ENCODE measurements at places on chromosomes 1 and 21.

DNA sequence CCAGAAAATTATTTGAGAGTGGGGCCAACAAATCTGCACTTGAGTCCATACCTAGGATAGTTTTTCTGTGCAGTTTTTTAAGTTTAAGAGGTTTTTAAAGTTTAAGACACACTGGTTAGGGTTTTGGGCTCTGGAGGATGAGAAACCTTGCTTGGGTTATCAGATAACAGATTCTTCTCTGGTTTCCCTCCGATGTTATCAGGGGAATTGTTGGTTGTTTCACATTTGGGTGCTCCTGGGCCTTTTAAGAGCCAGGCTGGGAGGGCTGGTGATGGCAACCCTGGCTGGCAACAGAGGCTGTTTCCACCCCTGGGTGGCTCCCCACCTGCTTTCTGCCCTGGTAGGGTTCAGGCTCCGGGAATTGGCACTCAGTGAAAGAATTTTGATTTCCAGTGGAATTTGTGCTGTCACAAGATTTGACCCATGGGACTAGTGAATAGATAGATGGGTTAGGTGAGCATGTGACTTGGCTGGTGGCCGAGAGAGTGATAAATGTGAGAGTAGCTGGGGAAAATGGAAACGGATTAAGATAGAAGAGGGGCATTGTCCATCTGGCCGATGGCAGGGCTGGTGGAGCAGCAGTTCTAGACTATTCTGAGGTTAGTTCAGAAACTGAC, 14.8 kb downstream of the VANGL1 start:
- DNase-seq, result no peak

- DNase-seq, result no peak
Measured at GRCh38 chr1:240385985-240386978, 225.7 kb downstream of the GREM2 start.

DNA sequence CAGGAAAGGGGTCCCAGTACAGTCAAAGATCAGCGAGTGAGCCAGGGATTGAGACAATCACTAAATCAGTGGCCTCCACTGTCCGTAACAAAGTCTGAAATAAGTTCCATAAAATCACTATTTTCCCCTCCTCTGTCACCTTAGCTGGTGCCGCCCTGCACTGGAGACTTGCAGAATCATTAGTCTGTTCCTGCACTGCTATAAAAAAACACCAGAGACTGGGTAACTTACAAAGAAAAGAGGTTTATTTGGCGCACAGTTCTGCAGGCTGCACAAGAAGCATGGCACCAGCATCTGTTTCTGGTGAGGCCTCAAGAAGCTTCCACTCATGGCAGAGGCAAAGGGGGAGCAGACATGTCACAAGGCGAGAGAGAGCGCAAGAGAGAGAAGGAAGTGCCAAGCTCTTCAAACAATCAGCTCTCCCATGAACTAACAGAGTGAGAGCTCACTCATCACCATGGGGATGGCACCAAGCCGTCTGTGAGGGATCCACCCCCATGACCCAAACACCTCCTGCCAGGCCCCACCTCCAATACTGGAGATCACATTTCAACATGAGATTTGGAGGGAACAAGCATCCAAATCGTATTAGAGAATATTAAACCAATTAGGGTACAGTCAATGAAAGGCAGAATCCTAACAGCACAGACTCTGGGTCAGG, 129.8 kb upstream of the TIAM1 start:
- no peak for DNase-seq

DNA sequence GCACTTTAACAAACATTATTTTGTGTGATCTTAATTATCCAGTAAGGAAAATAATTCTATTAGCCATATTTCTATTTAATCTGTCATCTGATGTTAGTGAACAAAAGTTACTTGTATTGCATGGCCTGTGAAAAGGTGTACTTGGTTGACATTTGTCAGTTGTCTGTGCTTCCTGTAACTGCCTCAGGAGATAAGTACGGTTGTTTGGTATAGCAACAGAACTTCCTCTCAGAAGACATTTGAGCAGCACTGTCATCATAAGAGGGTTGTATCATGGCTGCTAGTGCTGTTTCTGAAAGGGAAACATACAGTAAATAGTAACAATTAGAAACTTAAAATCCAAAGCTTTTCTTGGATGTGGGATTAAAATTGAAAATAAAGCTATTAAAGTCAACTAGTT, 3.4 kb downstream of the BLZF1 start:
- no peak for DNase-seq

GRCh38 chr1:174740249-174740968, 259.3 kb upstream of the CACYBP start:
- no peak for DNase-seq

GRCh38 chr1:175332515-175332914, 139.9 kb upstream of the KIAA0040 start:
- DNase-seq, result no peak

GRCh38 chr1:63937461-63938022, 163.7 kb downstream of the ROR1 start:
- DNase-seq, result no peak

GRCh38 chr1:84726593-84727499, 36.6 kb upstream of the SSX2IP start:
- DNase-seq, result no peak

Measured in esophagus squamous epithelium (tissue), 5 donors.